Putamen (tissue), 1 donor: ENCODE measurements at places on chromosomes 16 and 17.
A peak's percentile ranks its signal among the peaks of the same experiment; 100 is the strongest.

- DNase-seq = no peak
Observed at GRCh38 chr17:30379303-30379902, 676 bp downstream of the CPD start.

DNA sequence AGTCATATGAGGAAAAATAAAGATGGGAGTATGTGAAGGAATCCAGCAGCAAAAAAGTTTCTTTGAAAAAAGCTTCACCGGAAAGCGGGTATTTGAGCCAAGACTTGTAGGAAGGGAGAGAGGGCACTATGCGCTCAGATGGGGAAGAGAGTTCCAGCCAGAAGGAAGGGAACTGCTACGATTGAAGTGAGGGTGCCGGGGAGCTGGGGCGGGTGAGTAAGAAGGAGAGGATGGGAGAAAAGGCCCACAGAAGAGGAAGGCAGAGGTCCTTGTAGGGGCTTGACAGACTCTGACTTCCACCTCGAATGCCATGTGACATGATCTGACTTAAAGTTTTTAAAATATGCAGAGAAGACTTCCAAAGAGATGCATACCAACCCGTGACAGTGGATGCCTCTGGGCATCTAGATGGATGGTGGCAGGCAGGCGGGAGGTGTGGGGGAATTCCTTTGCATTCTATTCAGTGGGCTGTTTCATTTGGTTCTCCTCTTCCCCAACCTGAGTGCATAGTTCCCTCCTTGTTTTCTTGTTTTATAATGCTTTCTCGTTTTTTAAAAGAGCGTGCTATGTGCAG is 44.9 kb downstream of the CDRT4 start:
- no peak for DNase-seq

GRCh38 chr16:51994597-51994996 is 552.3 kb downstream of the TOX3 start:
- no peak for DNase-seq

- DNase-seq = no peak
Observed at GRCh38 chr16:67157106-67157748, 2.5 kb downstream of the TRADD start.

DNA sequence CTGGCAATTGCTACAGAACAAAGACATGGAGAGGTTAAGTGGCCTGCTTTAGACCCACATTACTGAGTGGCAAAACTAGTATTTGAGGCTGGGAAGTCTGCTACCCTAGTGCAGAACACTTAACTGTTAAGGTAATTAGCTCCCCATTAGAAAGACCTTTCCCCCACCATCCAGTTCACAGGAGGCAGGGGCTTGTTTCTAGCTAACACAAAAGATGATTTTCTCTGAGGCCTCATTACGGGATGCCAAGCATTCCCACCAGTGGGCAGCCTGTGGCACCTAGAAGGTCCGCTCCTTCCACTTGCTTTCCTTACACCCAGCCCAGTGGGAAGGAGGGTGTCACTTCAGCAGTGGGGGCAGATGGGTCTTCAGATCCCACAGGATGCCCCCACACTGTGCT is 99.1 kb downstream of the RBFOX1 start:
- no peak for DNase-seq

- DNase-seq = peak; percentile 80
Observed at GRCh38 chr17:72985882-72986720, 106.4 kb downstream of the SLC39A11 start.

- DNase-seq = no peak
Observed at GRCh38 chr17:11406716-11407115, 165.7 kb downstream of the SHISA6 start.

- DNase-seq = no peak
Observed at GRCh38 chr17:7263801-7264078, 1.5 kb upstream of the CLDN7 start.

DNA sequence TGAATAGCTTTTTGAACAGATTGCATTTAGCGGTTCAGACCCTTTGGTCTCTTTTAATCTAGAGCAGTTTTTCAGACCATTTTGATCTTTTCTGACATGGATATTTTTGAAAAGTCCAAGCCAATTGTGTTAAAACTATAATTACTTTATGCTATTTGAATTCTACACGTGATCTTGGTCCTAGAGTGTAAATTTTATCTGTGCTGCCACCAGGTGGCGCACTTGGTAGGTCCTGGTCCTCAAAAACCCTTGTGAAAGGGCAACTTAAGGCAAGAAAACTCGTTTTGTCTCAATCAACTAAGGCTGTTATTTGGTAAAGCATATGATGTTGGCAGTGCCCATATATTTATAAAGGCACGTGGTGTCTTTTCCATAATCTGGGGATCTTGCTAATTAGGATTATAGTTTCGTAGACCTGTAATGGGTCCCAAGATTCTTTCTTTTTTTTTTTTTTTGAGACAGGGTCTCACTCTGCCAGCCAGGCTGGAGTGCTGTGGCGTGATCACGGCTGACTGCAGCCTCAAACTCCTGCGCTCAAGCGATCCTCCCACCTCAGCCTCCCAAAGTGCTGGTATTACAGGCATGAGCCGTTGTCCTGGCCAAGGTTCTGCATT is 43.9 kb upstream of the TEX2 start:
- DNase-seq = peak; percentile 42

- DNase-seq = no peak
Observed at GRCh38 chr16:68645494-68646388, 631 bp downstream of the CDH3 start.

GRCh38 chr17:41873559-41874292 is 8.5 kb upstream of the KLHL11 start:
- DNase-seq = no peak

- no peak for DNase-seq
Observed at GRCh38 chr17:5128905-5129535, 13.2 kb downstream of the USP6 start.

- DNase-seq = no peak
Observed at GRCh38 chr17:46978489-46979146, 435 bp downstream of the RPRML start.

- no peak for DNase-seq
Observed at GRCh38 chr17:82989881-82990280, 89.5 kb upstream of the METRNL start.

GRCh38 chr16:75109732-75110243 is 6.8 kb downstream of the LDHD start:
- no peak for DNase-seq

GRCh38 chr17:82665891-82666290 is 17.6 kb upstream of the WDR45B start:
- no peak for DNase-seq

GRCh38 chr17:21213638-21214014 is 335 bp downstream of the TMEM11 start:
- DNase-seq = no peak

DNA sequence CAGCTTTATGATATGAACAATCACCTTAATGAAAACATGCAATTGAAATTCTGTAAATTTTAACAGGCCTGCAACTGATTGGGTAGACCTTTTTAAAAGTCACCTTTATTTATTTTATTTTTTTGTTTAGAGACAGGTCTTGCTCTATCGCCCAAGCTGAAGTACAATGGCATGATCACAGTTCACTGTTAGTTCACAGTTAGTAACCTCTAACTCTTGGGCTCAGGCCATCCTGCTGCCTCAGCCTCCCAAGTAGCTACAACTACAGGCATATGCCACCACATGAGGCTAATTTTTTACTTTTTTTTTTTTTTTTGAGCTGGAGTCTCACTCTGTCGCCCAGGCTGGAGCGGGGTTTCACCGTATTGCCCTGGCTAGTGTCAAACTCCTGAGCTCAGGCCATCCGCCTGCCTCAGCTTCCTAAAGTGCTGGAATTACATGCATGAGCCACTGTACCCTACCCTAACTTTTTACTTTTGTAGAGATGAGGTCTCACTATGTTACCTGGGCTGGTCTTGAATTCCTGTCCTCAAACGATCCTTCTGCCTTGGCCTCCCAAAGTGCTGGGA is 28.0 kb downstream of the AP1G1 start:
- DNase-seq = no peak
